RWPE1 (cell line): ENCODE measurements at places on chromosomes 2 and 18.

DNA sequence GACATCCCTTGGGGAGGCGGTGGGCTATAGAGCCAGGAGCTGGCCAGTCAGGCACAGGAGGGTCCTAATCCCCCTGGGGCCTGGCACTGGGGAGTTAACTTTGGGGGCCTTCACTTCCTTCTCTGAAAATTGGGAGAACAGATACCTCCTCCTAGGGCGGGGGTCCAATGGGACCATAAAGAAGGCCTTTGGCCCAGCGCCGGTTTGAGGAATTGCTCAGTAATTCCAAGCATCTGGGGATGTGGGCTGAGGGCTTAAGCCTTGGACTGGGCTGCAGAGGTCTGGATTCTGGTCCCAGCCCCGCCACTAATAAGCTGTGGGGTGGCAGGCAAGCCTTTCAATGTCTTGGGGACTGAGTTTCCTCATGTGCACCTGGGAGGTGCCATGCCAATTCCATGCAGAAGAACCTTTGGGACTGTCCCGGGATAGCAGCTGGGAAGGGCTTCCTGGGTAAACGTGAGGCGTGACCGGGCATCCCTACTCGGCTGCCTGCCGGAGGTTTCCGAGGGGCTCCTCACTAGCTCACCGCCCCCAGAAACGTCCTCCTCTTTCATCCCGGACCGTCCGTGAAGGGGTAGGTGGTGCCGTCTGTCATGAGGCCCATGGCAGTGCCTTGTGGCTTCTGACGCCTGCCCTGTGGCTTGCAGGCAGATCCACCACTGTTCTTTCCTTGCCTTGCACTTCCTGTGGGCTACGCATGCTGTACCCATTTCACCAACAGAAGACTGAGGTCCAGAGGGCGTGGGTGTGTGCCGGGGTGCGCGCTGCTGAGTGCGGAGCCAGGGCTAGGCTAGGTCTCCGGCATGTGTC, 67.4 kb upstream of the HPCAL1 start:
- no peak for DNase-seq

DNA sequence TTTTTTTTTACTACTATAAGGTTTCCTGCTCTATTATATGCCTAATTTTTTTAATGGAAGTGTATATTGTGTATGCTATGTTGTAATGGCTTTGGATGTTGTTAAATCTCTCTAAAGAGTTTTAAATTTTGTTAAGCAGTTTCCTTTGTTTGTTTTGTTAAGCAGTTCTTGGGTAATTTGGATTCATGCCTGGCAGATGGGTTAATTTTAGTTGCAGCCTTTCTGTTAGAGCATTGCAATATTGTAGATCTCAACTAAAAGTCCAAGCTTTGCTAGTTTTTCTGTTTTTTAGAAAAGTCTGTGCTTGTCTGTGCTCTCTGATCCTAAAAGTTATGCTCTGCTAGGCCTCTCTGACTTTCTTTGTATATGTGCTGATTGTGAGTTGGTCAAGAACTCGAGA, 1229.0 kb upstream of the NRXN1 start:
- no peak for DNase-seq

DNA sequence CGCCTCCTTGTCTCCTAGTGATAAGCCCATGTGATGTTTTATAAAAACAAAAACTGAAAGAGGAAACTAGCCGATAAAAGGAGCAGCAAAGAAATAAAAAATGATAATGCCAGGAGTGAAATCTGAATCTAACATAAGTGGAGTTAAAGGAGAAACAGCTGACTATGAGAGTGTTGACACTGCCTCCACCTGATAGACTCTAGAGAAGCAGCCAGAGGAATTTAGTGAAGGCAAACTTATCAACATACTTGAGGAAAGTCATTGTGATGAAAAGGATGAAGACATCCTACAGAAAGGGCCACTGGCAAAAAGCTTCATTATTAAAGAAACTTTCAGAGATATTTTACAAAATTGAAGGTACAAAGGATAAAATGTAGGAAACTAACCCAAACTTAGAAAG, 1.9 kb downstream of the M1AP start:
- no peak for DNase-seq

DNA sequence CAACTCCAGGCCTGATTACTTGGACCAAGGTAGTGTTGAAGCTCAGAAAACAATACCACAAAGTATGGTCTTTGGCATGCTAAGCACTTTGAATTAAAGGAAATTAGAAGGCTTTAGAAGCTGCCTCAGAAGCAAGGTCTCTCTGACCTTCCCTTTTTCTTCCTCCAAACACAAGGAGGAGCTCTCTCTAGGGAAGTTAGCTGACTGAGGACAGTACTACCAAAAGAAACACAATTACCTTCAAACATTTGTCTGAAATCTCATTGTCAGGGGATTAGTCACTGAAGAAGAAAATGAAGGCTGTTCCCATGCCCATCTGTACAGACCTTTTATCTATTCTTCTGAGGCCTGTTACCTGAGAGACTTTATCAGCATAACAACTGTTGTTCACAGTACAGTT, 279.3 kb downstream of the CDH20 start:
- no peak for DNase-seq
